ENCODE measurements at places on chromosomes 6 and 20.

- DNase-seq = no peak
These were observed 66.5 kb downstream of the ILRUN start for GRCh38 chr6:34630040-34630439.

GRCh38 chr20:62959101-62959971 is 6.8 kb downstream of the SLC17A9 start:
- no peak for DNase-seq

GRCh38 chr20:37408302-37409193 is 62.6 kb downstream of the SRC start:
- DNase-seq = no peak

- no peak for DNase-seq
These were observed 12.0 kb upstream of the SLC17A5 start for GRCh38 chr6:73665686-73666319.

DNA sequence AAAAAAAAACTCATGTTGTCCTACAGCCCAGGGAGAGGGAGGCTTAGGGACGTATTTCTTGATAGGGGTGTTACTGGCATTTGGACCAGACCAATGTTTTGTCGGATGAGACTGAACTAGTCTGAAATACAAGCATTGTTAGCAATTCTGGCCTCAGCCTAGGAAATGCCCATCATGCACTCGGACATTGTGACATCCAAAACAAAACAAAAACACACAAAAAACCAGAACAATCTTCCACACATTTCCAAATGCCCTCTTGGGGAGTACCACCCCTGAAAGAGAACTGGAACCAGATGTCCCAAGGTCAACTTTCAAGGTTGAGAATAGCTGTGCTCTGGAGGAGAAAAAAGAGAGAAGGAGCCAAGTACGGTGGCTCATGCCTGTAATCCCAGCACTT is 299.1 kb upstream of the JARID2 start:
- DNase-seq = no peak

DNA sequence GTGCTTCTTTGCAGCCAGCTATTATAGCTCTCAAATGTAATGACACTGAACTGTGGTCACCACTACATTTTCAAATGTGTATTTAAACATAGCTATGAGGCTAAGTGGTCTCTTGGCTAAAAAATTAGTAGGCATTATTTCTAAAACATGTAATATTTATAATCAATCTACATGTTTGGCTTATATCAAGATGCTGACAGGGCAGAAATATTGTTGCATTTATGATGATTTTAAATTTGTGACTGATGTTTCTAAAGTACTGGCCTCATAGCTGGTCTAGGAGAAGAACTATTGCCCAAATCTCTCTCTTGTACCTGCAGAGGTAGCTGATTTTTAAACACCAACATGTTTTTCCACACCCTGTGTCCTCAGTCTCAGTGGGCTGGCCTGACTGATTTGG is 298.2 kb downstream of the PAX1 start:
- no peak for DNase-seq

GRCh38 chr6:155261111-155261900 is 2.5 kb upstream of the CLDN20 start:
- DNase-seq = no peak

DNA sequence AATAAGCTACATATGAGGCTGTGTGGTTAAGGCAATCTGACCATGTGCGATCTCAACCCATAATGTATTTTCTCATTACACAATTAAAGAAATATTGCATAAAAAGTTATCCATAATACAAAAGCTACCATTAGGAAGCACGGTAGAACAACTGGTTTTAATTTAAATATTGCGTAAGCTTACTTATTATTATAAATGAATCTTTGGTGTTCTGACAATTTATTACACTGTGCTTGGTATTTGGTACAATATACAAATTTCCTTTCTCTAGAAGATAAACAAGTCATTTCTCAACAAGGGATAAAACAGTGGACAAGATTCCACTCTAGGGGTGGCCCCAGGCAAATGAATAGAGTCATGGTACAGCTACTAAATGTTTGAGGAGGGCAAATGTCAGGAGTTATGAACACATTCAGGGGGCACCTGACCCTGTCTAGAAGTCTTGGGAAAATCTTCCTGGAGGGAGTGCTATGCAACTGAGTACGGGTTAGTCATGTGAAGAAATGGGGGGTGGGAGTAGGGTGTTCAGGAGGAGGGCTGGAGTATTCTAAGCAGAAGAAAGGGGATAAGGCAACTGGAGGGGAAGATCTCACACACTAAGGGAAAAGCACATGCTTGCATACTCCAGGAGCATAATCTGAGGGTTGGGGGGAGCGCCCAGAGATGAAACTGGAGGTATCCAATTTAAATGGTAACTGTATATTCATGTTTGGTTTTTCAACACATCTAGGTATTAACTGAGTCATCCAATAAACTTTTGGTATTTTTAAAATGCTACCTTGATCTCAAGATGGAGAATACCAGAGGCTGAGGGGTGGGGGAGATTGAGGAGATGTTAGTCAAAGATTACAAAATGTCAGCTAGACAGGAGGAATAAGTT is 296.9 kb upstream of the SGK1 start:
- no peak for DNase-seq

GRCh38 chr6:29656157-29656556 is 735 bp upstream of the MOG start:
- DNase-seq = no peak

- no peak for DNase-seq
These were observed 468.0 kb downstream of the EPM2A start for GRCh38 chr6:145267076-145267867.

DNA sequence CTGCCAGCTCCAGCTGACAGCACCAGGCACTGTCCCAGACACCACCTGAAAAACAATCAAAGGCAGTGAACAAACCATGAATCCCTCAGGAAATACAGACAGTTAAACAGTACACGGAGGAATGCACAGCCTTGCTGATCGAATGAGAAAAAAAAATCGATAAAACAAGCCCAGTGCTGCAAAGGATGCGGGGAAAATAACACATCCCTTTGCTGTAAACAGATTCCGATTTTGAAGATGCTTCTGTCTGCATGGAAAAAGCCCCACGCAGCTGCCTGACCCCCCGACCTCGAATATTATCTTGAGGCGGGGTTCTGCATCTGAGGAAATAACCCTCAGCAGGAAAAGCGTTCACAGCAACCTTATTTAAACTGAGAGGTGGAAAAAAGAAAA is 43.9 kb downstream of the RBM38 start:
- DNase-seq = no peak

DNA sequence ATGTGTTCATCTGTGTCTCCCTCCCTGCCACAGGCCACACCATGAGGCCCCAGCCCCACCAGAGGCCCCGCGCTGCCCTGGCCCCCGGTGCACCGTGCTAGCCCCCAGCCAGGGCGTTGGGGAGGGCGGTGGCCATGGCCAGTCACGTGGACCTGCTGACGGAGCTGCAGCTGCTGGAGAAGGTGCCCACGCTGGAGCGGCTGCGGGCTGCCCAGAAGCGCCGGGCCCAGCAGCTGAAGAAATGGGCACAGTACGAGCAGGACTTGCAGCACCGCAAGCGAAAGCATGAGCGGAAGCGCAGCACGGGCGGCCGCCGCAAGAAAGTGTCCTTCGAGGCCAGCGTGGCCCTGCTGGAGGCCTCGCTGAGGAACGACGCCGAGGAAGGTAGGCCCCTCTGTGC is 30.3 kb downstream of the PPP1R16B start:
- DNase-seq = no peak

- no peak for DNase-seq
These were observed 31.8 kb downstream of the KCNG1 start for GRCh38 chr20:50991076-50991475.

GRCh38 chr6:158847786-158848185 is 28.6 kb upstream of the EZR start:
- no peak for DNase-seq

GRCh38 chr6:41578217-41579087 is 32.3 kb downstream of the FOXP4 start:
- no peak for DNase-seq

DNA sequence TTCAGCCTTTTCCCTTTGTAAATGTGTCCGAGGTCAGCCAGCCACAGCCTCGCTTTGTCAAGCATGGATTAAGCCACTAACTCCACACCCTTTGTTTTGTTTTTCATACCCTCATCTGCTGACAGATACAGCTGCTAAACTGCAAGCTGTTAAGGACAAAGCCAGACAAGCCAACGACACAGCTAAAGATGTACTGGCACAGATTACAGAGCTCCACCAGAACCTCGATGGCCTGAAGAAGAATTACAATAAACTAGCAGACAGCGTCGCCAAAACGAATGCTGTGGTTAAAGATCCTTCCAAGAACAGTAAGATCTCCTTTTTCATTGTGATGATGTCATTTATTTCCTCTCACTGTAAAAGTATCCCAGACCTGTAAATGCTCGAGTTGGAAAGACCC is 269.3 kb downstream of the ARHGAP18 start:
- no peak for DNase-seq

GRCh38 chr6:152054441-152054840 is 247.0 kb downstream of the ESR1 start:
- no peak for DNase-seq

DNA sequence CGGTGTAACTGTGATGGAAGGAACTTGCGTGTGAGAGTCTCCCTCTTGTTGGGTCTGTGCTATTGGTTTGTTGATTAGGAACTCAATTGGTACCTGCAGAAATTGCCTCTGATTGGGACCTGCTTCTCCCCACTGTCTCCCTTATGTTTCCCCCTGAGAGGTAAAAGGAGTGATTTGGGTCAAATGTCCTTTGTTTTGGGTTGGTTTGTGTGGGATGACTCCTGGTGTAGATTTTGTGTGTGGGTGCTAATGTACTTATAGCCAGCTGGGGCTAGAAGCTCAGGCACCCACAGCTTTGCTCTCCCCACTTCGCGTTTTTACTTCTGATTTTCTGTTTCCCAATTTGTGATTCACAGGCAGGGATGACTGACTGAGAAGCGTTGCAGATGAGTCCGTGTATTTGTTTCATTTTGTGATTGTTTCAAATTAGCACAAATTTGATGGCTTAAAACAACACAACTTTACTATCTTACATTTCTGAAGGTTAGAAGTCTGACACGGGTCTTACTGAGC is 79.1 kb downstream of the UTRN start:
- no peak for DNase-seq

- no peak for DNase-seq
These were observed 3.2 kb upstream of the HLA-DMB start for GRCh38 chr6:32943864-32944649.

DNA sequence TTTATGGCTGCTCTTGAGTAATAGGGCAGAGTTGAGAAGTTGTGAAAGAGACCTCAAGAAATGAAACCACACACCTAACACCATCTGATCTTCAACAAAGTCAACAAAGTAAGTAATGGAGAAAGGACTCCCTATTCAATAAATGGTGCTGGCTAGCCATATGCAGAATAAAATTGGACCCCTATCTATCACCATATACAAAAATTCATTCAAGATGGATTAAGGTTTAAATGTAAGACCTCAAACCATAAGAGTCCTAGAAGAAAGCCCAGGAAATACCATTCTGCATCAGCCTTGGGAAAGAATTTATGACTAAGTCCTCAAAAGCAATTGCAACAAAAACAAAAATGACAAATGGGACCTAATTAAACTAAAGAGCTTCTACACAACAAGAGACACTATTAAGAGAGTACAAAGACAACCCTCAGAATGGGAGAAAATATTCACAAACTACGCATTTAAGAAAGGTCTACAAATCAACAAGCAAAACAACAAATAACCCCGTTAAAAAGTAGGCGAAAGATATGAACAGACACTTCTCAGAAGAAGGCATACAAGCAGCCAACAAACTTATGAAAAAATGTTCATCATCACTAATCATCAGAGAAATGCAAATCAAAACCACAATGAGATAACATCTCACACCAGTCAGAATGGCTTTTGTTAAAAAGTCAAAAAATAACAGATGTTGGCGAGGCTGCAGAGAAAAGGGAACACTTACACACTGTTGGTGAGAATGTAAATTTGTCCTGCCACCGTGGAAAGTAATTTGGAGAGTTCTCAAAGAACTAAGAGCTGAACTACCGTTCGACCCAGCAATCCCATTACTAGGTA is 4.0 kb downstream of the MAP3K5 start:
- no peak for DNase-seq

GRCh38 chr6:161637658-161638057 is 363.8 kb upstream of the AGPAT4 start:
- DNase-seq = no peak

DNA sequence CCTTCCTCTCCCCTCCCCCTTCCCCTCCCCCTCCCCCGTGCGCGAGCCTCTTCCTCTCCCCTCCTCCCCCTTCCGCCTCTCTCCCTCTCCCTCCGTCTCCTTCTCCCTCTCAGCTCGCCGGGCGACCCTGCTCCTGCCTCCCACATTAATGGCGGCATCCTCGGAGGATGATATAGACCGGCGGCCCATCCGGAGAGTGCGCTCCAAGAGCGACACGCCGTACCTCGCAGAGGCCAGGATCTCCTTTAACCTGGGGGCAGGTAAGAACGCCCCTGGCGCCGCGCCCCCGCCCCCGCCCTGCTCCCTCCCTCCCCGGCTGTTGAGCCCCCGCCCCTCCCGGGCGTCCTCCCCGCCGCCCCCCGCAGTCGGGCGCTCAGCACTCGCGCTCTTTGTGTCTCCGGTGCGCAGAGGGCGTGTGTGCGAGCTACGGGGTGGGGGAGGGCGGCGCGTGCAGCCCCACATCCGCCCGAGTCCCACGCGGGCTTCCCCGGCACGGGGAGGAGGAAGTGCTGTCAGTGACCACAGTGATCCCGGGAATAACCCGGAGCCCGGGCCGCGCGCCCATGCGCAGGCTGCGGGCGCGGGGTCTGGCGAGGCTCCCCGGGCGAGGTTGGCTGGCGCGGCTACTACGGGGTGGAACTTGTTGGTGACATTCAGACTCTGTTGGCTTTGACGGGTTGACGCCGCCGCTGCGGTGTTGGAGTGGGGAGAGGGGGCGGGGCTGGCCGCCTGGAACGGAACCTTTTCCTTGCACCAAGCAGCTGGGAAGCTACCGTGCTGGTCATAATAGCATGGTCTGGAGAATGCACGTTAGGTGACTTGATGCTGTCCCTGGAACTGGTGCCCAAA is 33.2 kb downstream of the PHACTR1 start:
- no peak for DNase-seq

GRCh38 chr6:110880651-110881050 is 6.1 kb downstream of the AMD1 start:
- no peak for DNase-seq

DNA sequence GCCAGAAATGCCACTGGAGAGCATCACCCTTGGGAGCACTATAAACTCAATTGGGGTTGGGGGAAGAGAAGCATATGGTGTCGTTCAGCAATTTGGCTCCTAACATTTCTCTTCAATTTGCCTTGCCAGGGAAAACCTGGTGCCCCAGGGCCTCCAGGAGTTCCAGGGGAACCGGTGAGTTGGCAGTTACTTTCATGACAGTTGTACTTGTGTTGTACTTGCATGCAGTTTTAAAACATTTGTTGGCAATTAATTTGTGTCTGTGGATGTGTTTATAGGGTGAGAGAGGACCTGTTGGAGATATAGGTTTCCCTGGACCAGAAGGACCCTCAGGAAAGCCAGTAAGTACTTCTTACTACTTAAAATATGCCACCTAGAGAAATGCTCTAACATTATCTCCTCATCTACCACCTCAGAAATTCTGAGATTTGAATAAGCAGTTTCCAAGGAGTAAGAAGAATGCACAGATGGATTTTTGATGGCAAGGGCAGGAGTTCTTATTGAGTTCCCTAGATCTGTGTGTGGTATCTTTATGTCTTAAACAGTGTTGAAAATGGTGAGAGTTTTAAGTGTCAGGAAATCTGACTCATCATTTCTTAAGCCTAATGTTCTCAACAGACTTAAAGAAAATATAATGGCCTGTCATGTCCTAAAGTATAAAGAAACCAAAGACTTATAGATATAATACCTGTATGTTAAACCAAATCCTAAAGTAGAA is 122.5 kb downstream of the COL9A1 start:
- no peak for DNase-seq
